Osteoblast (primary cell): ENCODE measurements at places on chromosomes 11 and 22.
A peak's percentile ranks its signal among the peaks of the same experiment; 100 is the strongest.

- peak; percentile 89 for DNase-seq
These were observed 10.9 kb downstream of the ACO2 start for GRCh38 chr22:41479671-41480396.

DNA sequence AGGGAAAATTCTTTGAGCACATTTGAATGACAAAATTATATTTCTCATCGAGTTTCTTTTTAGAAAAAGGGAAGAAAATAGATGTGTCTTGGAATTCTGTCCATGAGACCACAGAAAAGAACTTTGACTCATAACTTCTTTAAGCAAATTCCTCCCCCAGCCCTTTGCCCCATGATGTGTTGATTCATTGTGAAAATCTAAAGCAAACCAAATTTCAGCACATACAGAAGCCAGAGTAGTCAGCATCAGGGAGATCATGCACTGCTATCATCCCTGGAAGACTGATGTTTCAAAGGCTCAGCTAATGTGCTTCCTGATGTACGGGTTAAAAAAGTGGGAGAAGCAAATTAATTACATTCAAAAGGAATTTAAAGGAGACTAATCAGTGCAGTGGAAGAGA, 159.7 kb downstream of the FAT3 start:
- peak; percentile 36 for DNase-seq

DNA sequence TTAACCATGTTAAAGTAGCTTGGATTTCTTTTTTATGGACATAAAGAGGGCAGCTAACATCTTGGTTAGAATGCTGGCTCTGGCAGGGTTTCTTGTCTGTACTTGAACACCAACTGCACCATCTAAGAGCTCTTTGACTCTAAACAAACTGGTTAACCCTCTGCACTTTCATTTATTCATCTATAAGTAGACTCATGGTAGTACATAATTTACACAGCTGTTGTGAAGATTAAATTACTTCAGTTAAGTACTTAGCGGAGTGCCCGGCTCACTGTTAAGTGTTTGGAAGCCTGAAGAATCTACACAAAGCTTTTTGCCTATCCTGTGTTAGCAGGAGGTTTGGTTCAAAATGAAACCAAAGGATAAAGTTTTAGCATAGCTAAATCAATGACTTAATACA, 846.2 kb upstream of the API5 start:
- DNase-seq = no peak

- DNase-seq = peak; percentile 18
These were observed 21.8 kb upstream of the CD5 start for GRCh38 chr11:61080526-61080925.

- DNase-seq = peak; percentile 68
These were observed 5.6 kb upstream of the GTSE1 start for GRCh38 chr22:46290843-46291785.

- DNase-seq = no peak
These were observed 52.5 kb downstream of the NECTIN1 start for GRCh38 chr11:119676461-119677020.

GRCh38 chr22:25104367-25104766, 95.3 kb upstream of the CRYBB3 start:
- DNase-seq = no peak

DNA sequence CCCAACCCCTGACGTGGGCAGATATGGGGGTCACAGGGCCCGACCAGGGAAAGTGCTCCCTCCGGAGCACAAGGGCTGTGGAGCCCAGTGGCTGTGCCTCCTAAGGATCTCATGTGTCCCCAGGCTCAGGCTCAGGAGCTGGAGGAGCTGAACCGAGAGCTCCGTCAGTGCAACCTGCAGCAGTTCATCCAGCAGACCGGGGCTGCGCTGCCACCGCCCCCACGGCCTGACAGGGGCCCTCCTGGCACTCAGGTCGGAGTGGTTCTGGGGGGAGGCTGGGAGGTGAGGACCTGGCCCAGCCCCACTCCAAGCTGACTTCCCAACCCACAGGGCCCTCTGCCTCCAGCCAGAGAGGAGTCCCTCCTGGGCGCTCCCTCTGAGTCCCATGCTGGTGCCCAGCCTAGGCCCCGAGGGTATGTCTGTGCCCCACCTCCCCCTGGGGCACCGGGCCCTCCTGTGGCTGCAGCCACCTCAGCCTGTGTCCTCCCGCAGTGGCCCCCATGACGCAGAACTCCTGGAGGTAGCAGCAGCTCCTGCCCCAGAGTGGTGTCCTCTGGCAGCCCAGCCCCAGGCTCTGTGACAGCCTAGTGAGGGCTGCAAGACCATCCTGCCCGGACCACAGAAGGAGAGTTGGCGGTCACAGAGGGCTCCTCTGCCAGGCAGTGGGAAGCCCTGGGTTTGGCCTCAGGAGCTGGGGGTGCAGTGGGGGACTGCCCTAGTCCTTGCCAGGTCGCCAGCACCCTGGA, 2.5 kb downstream of the RASSF7 start:
- peak; percentile 83 for DNase-seq

- DNase-seq = no peak
These were observed 157.7 kb downstream of the DBX1 start for GRCh38 chr11:20002312-20003216.

GRCh38 chr22:36613958-36614357, 85.0 kb upstream of the EIF3D start:
- DNase-seq = no peak

DNA sequence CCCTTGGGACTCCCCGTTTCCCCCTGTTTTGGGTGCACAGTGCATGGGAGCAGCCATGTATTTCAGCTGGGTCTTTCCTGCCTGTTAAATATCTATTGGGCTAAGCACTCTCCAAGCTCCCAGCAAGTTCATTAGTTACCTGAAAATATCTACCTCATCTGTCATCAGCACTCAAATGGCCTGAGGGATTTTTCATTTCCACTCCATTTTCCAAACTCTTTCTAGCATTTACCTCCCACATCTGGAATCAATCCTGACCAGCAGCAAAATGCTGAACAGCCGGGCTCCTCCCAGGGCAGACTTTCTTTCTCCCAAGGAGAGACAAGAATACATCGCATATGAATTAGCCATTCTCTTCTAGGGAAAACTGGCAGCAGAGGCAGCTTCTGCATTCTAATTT, 273.5 kb upstream of the MPPED2 start:
- DNase-seq = no peak

DNA sequence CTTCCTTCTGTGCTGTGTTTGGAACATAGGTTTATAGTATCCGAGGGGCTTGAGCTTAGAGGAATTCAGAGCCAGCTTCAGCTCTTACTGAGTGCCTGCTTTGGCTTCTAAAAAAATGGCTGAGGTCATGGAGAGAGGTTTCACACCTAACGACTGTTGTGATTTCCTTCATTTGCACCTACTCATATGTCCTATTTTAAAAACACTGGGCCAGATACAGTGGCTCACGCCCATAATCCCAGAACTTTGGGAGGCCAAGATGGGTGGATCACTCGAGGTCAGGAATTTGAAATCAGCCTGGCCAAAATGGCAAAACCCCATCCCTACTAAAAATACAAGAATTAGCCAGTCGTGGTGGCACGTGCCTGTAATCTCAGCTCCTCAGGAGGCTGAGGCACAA, 38.3 kb upstream of the SYT13 start:
- DNase-seq = no peak

GRCh38 chr11:9858218-9858617, 194.3 kb downstream of the SWAP70 start:
- no peak for DNase-seq

DNA sequence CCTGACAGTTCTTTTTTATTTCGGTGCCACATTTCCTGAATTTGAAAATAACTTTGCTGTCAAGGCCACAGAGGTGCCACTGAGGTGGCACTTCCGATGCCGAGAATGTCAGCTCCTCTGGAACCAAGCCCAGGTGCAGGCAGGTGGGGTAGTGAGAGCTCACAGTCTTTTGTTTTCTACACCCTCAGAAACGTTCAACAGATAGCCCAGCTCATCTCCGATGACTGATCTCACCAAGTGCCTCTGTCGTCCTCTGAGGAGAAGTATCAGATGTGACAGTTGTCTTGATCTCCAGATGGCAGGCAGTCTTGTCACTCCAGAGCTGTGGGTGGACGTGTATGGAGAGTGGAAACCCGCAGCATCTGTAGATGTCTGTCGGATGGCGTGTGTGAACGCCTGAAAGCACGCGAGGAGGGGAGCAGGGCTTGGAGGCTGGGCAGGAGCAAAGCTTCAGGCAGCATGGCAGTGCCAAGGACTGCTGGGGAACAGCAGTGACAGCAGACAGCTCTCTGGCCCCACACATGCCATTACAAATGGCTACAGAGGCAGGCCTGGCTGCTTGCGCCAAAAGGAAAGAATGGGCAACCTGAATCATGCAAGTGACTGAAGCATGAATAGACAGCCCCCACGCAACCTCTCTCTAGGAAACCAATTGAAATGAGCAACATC, 877.0 kb downstream of the OPCML start:
- DNase-seq = no peak

GRCh38 chr11:7874056-7874455, 57.0 kb downstream of the OR10A6 start:
- DNase-seq = no peak
